ENCODE measurements at places on chromosomes 16 and 17.

GRCh38 chr17:42975265-42975664, 4.6 kb downstream of the PTGES3L start:
- DNase-seq: no peak

GRCh38 chr17:40303009-40303657, 5.8 kb upstream of the RARA start:
- DNase-seq: peak; percentile 71

GRCh38 chr17:10162096-10162495, 36.3 kb downstream of the GAS7 start:
- DNase-seq: no peak

- DNase-seq: no peak
Observed at GRCh38 chr16:22901563-22901962, 87.6 kb downstream of the HS3ST2 start.

GRCh38 chr17:35063514-35064223, at the start of gene RFFL:
RFFL (minus strand) TSS chr17:35063707; CDS start chr17:35026553, 37,154 bp downstream.
- peak; percentile 91 for DNase-seq

DNA sequence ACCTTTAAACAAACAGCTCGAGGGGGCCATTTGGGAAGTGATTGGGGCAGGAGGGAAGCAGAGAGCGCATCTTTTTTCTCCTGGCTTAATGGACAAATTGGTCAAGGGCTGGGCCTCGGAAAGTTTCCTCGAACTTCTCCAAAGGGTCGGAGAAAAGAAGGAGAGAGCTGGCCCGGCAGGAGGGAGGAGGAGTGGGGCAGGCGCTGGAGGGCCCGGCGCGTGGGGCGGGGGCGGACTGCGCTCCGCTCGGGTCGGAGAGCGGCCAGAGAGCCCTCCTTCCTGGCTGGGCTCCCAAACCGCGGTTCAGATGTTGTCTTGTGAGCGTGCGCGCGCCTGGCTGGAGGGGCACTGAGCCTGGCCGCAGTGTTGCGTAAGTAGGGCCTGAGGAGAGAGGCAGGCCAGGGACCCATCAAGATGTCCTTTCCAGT, 1.2 kb downstream of the MMP2 start:
- DNase-seq: no peak

DNA sequence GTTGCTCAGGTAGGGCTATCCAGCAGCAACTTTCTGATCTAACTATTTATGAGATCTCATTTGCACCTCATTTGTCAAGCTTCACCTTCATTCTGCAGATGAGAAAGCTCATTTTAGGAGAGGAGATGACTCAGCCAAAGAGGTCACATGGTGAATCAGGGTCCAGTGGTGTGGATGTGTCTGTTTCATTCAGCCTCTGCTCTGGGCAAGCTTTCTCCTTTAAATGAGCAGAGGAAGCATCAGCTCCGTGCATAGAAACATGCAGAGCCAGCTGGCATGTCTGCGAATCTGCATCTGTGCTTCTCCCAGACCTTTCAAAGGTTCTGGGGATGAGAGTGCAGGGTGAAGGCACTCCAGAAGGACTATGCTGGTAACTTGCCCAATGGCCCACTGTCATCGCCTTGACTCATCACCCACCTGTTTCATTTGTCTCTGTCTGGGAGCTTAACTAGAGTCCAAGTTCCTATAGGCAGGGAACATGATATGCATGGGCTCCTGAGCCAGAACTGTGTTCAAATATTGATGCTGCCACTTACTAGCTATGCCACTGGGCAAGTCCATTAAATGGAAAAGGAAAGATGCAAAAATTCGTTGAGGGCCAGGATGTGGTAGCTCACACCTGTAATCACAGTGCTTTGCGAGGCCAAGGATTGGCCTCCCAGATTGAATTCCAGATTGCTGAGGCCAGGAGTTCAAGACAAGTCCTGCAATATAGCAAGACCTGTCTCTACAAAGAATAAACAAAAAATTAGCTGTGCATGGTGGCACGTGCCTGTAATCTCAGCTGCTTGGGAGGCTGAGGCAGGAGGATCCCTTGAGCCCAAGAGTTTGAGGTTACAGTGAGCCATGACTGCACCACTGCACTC, 67.1 kb upstream of the NLK start:
- DNase-seq: no peak

- peak; percentile 45 for DNase-seq
Observed at GRCh38 chr17:65797809-65798208, 236.4 kb upstream of the AXIN2 start.

DNA sequence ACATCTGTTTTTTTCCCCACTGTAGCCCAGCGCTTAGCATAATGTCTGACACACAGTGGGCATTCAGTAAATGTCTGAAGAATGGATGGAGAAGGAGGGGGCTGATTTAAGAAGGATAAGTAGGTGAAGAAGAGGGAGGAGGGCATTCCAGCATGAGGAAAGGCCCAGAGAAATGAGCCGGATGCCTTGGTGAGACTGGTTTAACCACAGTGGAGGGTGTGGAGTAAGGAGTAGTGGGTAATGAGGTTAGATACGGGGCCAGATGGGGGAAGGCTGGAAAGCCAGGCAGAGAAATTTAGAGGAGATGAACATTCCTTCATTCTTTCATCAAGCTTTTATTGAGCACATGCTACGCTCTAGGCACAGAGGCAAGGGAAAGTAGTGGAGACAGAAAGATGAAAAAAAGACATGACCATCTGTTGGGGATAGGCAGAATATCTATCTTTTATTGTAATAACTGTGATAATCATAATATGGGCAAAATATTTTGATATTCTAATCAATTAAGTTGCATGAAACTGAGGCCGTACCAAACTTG, 43.7 kb upstream of the NFAT5 start:
- DNase-seq: no peak

DNA sequence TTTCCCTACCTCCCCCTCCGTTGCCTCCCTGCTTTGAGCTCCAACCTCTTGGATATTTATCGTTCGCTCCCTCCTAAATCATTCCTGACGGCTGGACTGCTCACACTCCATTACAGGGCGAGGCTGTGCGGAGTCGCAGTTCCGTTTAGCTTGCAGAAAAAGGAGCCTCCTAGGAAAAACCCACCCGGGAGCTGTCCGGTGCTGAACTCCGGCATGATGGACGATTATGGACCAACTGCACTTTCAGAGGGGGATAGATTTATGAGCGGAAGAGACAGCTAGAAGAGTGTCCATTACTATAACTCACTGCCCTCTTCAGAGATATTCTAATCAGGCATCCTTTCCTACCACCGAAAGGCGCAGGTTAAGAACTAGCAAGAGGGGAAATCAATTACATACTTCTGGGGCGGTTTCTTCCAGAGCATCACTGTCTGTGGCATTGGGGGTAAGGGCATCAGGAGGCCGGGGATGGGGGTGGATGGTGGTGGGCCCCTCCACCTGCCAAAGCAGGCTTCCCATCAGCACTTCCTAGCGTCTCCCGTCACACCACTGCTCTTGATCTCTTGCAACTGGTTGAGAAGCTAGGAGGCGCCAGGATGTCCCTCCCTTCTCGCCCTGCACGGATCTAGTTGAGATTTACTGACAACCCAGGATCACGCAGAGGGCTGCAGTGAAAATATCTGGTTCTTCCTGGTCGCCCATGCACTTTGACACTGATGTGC, 251.2 kb downstream of the ENGASE start:
- no peak for DNase-seq

- DNase-seq: no peak
Observed at GRCh38 chr16:72886346-72886974, 161.5 kb downstream of the ZFHX3 start.

- DNase-seq: no peak
Observed at GRCh38 chr17:20235747-20236146, 226.6 kb downstream of the SPECC1 start.

DNA sequence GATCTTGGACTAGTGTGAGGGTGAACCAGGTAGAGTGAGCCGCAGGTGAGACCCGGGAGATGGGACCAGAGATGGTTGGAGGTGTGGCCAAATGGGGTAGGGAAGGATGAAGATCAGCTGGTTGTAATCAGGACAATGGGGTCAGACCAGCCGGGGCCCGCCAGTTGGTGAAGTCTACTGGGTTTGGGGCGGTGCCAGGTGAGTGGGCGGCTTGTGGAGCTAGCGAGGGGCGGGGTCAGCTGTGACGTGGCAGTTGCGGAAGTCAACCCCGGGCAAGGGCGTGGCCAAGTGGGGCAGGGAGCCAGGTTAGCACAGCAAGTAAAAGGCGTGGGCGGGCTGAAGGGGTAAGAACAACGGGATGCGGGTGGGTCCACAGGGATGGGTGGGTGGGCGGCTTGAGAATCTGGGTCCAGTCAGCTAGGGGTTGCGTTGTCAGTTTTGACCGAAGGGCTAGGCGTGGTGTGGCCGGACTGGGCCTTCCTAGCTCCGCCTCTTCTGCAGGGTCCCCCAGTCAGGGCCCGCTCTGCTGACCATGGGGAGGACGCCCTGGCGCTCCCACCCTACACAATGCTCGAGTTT, 25.5 kb upstream of the ALKBH5 start:
- peak; percentile 96 for DNase-seq

Data from activated naive CD4-positive, alpha-beta T cell treated with anti-CD3 and anti-CD28 coated beads, Interleukin-2, amount 10 ng/mL, durations not matched to agents 7 days and 5 days (primary cell).